ENCODE measurements at places on chromosomes 4 and X.

DNA sequence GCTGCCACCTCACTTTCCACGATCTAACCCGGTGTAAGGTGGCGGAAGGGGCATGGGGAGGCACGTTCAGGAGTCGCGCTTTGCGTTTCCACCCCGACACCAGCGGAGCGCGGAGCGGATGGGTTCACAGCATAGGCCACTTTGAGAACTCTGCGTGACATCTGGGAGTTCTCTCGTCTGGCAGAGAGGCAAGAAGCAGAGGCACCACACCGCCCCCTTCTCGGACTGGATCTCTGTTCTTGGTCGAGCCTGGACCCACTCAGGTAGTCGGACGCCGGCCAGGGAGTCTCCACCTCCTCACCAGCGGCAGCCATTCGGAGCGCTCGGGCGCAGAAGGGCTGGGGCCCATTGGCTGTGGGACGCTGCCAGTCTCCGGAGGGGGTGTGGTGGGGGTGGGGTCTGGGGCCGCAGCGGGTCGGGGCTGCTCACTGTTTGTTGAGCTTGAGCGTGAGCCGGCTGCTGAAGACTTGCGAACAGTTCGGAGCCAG is at the start of gene DACH2:
TSS of gene DACH2 (plus strand) at position 428 of the 488 bp plus-strand sequence.
- DNase-seq, result no peak

DNA sequence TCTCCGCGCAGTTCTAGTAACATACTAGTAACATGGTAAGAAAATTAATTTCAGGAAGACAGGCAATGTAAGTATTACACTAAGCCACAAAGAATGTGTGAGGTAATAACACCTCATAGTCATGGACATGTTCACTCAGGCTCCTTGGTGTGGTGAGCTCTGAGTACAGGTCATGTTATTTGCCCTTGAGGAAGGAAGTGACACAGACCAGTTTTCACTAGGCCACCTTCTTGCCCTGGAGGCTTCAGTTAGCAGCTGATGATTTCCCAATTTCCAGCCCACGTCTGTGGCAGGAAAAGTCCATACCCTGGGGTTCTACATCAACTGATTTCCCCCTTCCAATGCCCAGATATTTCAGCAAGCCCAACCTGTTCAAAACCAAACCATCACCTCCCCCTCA is 6.7 kb downstream of the APOO start:
- no peak for DNase-seq

DNA sequence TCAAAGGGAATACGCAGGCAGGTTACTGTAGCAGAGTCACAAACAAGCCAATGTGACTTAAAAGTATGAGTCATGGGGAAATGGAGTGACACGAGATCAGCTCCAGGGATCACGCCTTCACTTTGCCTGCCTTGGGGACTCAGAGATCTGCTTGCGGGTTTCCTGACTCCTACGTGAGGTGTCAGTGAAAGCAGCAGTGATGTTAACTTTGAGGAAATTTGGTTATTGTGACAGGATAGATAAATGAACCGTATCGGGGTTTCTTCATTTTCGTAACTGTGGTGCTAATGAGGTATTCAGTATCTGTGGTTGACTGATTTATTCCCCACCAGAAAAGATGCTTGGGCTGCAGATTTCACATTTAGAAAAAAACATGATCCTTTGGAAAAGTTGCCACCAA is 383.3 kb upstream of the ZFP42 start:
- no peak for DNase-seq

- no peak for DNase-seq
These were observed 23.1 kb upstream of the CAMK2D start for GRCh38 chr4:113784497-113785250.

GRCh38 chr4:67522851-67523671 is 22.2 kb downstream of the CENPC start:
- DNase-seq, result no peak

DNA sequence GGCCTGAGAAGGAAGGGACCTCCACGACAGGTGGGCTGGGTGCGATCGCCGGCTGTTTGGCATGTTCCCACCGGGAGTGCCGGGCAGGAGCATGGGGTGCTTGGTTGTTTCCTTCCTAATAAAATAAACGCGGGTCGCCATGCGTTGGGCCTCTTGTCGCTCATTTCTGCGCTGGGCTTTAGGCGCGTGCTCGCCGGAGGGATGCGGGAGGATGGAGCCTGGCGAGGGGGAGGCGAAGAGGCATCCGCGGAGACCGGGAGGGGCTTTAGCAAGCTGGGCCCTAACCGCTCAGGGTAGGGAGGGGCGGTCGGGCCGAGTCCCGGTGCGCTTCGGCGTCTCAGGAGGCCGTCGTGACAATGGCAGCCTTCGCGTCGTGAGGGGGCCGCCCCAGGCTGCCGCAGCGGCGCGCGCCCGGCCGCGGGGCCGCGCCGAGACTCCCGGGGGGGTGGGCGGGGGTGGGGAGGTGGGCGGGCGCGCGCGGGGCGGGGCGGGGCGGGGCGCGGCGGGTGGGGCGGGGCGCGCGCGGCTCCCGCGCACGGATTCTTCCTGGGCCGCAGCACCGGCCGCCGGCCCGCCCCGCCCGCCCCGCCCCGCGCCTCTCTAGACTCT is 476 bp upstream of the GDI1 start:
- no peak for DNase-seq

- no peak for DNase-seq
These were observed 115.2 kb downstream of the GABRA2 start for GRCh38 chr4:46274717-46275116.

GRCh38 chr4:10413177-10413576 is 44.0 kb downstream of the ZNF518B start:
- no peak for DNase-seq

GRCh38 chr4:76499461-76499860 is 64.4 kb downstream of the SHROOM3 start:
- DNase-seq, result no peak

GRCh38 chr4:141348573-141348972 is 127.9 kb downstream of the ZNF330 start:
- no peak for DNase-seq

GRCh38 chr4:41144812-41145211 is 69.5 kb downstream of the APBB2 start:
- DNase-seq, result no peak

GRCh38 chr4:17968721-17969120 is 52.8 kb downstream of the LCORL start:
- no peak for DNase-seq

GRCh38 chr4:169661761-169662160 is 41.4 kb downstream of the CLCN3 start:
- DNase-seq, result no peak

DNA sequence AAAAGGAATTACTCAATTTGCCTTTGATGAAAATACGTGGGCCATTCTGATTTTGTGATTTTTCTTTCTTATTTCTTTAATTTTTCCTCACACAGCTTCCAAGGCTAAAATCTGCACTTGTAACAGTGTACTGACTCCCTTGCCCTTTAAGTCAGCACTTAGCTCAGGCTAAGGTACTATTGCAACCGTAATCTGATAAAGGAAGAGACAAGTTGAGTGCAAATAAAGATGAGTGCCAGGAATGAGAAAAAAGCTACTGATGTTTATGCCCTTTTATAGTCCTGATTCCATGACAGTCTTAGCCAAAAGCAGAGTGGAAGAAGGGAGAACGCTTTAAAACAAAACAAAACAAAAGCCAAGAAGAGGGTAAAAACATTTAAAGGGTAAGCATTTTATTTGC is 6.0 kb downstream of the DMD start:
- DNase-seq, result no peak

GRCh38 chr4:185305979-185306442 is 89.7 kb downstream of the LRP2BP start:
- DNase-seq, result no peak

- peak; percentile 81 for DNase-seq
These were observed 29.8 kb upstream of the STOX2 start for GRCh38 chr4:183875251-183875825.

GRCh38 chrX:39163581-39164126 is 362.4 kb downstream of the MID1IP1 start:
- peak; percentile 37 for DNase-seq

GRCh38 chr4:181017038-181017437 is 1226.2 kb upstream of the TENM3 start:
- no peak for DNase-seq

- no peak for DNase-seq
These were observed 166.8 kb downstream of the SHROOM3 start for GRCh38 chr4:76601791-76602190.

GRCh38 chr4:151887816-151888180 is 127.0 kb upstream of the GATB start:
- DNase-seq, result no peak

GRCh38 chr4:1756079-1756478 is 34.8 kb downstream of the TACC3 start:
- DNase-seq, result no peak

DNA sequence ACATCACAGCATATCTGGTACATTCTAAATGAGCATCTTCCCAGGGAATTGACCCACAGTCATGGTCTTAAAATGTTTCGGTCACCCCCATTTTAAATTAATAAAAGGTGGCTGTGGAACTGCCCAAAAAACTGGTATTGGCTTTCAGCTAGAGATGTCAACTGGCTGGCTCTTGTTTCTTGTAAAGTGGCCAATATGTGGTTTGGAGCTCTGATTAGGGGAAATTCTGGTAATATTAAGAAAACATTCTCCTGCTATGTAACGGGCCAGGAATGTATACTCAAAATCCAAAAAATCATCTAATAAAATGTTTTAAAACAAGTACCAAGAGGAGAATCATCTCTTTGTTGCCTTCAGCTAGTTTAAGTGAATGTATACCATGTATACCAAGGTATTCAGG is 62.0 kb upstream of the VCX2 start:
- DNase-seq, result no peak

DNA sequence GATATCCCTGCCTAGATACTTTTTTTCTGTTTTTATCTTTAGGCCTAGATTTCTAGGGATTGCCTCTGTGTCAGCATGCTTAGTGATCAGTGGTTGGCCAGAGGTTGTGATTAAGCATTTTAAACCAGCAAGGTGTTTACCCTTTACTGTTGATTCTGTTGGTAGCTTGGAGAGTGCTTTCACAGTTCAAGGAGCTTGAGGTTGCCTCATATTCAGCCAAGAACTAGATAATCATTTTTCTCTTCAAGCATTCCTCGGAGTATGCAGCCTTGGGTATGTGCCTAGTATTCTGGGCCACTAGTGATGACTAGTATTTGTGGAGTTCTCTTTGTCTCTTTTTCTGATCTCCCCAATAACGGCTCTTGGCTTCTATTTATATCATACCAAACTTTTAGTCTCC is 20.4 kb downstream of the APOOL start:
- DNase-seq, result no peak

DNA sequence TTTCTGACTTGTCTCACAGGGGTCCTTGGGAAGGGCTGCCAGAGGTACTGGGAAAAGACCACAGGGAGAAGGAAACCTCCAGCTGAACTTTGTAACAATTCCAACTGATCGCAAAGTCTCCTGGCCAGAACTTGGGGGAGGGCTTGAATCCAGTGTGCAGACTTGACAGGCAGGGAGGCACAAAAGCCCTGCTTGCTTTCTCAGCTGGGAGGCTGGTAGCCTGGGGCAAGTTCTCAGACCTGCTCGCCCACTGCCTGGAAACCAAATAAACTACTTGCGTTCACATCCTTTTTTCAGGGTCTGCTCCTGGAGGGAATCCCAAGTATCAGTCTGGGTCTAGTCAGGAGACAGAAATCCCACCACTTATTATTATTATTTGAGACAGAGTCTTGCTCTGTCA is 48.0 kb upstream of the CASK start:
- DNase-seq, result no peak

Measured in vagina (tissue), 2 donors.